Fibroblast of upper back skin (primary cell): ENCODE measurements at places on chromosomes 3 and 15.
A peak's percentile ranks its signal among the peaks of the same experiment; 100 is the strongest.

DNA sequence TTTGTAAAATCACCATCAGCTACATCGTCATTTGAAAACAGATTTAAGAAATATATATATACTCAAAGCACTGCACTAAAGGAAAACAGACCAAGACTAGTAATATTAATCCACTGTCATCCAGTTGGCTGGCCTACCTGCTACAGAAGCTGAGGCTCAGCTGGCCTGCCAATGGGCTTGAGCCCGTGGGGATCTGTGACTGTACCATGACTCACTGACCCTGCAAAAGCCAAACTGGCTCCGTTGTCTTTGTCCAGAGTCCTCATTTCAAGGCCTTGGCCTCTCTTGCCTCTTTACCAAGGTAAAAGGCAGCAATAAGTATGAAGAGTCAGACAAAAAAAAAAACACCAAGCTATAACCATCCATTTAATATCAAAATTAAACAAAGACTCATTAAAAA is 463.5 kb upstream of the RASGRP1 start:
- peak; percentile 62 for DNase-seq

GRCh38 chr3:59212128-59212779 is 162.4 kb upstream of the CFAP20DC start:
- DNase-seq = peak; percentile 67

DNA sequence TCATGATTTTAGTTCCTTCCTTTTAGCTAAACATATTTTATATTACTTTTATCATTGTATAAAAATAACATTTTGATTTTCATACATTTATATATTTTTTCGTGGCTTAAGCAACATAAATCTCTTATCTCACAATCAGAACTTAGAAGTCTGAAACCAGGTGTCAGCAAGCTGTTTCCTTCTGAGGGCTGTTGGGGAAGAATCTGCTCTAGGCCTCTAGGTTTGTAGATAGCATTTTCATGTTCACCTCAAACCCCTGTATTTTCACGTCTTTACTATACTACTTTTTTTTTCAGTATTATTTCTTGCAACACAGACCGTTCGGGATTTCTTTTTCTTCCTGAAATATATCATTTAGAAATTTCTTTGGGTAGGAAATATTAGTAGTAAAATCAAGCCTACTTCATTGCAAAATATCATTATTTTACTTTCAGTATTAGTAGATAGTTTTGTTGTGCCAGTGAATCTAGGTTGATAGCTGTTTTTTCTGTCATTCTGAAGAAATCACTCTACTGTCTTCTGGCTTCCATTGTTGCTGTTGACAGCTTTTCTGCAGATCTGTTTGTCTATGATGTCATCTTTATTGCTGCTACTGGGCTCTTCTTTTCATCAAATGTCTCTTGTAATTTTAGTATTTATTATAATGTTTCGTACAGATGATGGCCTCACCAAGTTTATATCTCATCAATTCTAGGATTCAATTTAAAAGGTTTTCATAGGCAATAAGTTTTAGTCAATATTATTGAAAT is 756.3 kb downstream of the VGLL3 start:
- DNase-seq = no peak

DNA sequence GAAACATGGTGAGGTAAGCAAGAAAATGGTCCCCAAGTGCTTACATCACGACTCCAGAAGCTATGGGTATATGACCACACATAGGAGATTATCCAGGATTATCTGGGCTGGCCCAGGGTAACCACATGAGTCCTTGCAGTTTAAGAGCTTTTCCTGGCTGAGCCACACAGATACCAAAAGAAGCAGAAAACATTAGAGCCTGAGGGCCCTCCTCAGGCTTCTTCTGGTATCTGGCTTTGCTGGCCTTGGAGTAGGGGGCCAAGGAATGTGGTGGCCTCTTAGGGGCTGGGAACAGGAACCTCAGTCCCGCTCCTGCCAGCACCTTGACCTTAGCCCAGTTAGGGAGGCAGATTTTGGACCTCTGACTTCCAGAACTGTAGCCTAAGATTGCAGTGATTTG is 259.1 kb downstream of the KCNMB2 start:
- no peak for DNase-seq

GRCh38 chr15:68154923-68155559 is 50.1 kb downstream of the CALML4 start:
- DNase-seq = peak; percentile 68

- DNase-seq = no peak
Measured at GRCh38 chr15:82124331-82125263, 78.8 kb upstream of the MEX3B start.

DNA sequence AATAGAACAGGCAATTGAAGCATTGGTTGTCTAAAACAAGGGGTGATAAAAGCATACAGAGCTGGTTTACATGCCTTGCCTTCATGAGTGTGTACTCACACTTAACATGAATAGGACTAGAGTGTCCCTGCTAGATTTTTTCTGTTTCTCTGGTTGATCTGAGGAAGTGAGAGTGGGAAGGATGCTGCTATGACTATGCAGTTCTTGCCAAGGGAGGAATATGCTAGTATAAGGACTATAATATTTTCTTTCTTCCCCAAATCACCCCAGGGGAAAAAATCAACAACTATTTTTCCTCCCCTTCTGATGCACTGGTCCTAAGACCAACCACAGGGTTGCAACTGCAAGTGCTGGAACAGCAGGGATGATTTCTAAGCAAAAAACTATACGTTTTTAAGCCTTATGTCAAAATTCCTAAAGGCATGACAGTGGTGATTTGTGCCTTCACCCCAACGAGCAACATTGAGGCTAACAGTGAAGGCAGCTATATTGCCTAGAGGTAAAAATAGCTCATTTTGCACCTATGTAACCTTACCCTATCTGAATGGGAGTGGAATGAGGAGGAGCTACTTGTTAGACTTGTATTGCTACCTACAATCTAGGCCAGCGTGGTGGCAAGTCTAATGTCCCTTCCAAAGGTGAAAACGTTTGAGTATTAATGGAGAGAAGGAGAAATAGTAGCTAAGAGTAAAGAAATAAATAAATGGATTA is 33.5 kb upstream of the USP8 start:
- no peak for DNase-seq

DNA sequence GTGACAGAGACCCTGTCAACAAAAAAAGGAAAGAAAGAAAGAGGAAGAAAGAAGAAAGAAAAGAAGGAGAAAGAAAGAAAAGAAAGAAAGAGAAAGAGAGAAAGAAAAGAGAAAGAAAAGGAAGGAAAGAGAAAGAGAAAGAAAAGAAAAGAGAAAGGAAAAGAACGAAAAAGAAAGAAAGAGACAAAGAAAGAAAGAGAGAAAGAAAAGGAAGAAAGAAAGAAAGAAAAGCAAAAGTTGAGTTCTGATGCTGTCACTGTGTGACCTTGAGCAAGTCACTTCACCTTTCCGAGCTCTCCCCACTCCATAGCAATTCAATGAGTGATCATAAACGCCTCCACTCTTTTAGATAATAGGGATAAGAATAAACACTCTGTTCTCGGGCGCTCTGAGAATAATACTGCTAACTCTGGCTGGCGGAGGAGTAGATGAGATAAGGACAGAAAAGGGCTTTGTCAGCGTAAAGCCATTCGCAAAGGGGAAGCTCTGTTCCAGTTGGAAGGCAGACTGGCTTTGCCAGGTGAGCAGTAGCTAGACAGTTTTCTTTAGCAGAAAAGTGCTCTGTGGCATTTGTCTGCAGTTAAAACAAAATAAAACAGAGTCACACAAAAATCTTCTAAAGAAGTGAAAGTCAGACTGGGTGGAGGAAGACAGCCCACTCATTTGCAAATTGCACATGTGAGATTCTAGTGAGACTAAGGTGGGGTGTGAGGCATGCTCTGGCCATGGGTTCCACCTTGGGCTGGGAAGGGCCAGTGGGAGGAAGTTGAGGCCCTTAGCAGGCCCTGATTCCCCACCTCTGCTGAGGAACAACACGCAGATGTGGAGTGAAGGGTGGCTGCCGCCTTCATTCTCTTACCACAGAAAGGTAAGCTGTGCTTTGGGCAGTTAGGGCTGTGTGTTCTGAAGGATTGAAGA is 9.6 kb upstream of the FLNB start:
- DNase-seq = no peak

DNA sequence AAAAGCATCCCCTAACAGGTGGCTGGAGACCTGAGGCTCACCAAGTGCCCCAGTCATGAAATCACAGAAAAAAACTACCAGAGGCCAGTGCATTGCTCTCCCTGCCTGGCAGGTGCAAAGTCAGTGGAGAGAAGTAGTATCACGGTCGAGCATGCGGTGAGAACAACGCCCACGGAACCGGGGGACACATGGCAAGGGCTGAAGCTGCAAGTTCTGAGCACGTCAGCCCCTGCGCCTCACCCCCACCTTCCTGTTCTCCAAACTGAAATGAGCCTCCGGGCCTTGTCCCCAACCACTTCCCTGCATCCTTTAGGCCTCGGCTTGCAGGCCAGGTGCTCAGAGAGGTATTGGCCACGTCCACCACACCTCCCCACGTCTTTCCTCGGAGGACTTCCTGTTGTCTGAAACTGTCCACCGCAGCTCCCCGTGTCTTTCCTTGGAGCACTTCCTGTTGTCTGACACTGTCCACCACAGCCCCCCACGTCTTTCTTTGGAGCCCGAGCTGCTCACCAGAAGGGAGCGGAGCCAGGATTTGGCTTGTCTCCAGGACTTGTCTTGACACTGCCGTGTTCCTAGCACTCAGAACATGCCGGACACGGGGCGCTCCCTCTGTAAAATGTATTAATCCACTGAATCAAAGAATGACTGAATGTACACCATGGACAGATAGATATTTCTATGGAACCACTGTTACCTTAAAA is 43.9 kb downstream of the NSMCE3 start:
- DNase-seq = no peak

GRCh38 chr3:174097686-174098085 is 700.1 kb downstream of the NLGN1 start:
- DNase-seq = no peak

- no peak for DNase-seq
Measured at GRCh38 chr15:79078763-79079410, 11.7 kb downstream of the RASGRF1 start.

DNA sequence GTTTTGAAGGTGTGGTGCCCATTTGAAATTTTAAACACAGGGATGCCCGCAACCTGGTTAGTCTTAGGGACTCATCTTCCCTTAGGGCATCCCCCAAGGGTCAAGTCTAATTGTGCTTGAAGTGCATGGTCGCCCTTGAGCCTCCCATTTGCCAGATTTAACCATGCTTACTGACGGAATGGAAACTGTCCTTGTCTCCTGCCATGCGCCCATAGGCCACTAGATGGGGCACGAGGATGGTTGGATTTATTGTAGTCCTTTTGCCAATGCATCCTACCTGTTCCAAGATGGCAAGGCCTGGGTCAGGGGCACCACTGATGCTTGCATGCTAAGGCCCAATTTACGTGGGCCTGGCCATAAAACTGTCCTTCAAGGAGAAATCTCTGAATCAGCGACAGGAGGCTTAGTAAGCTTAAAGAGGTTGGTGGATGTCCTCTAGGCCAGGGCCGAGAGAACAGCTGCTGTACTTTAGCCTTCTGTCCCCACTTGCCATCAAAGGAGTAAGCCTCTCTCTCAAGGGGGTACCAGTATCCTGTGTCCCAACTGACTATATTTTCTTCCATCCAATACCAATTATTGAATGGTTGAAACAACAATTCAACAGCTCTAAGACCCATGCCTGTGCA is 355.4 kb downstream of the OTOL1 start:
- peak; percentile 35 for DNase-seq

- DNase-seq = peak; percentile 54
Measured at GRCh38 chr3:37945807-37946530, 44.6 kb upstream of the VILL start.
